ENCODE measurements at places on chromosomes 6 and 20.

GRCh38 chr6:5937936-5938706 lies 68.6 kb downstream of the NRN1 start:
- no peak for DNase-seq

GRCh38 chr6:113178349-113178748 lies 678.8 kb upstream of the MARCKS start:
- DNase-seq, result no peak

GRCh38 chr20:46703435-46703834 lies 6.0 kb upstream of the SLC2A10 start:
- no peak for DNase-seq

- DNase-seq, result no peak
These were observed 15.7 kb upstream of the AFDN start for GRCh38 chr6:167811040-167811439.

DNA sequence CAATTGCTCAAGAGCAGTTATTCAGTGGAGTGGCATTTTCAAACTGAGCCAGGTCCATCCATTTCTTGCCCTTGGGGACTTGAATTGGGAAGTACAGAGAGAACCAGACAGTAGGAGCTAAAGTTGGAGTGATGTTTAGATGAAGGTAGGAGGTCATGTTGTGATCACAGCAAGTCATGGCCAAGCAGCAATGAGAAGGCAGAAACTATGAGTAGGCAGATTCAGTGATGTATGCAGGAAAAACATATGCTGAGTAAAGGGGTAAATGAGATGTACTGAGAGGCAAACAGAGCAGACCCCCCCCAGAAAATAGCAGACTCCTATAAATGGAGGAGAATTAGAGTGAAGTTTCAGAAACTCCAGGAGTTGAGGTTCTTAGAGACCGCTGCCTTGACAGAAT lies 95.8 kb downstream of the PERP start:
- DNase-seq, result no peak

- no peak for DNase-seq
These were observed 683.7 kb downstream of the EPM2A start for GRCh38 chr6:145051661-145052060.

- no peak for DNase-seq
These were observed 38.6 kb downstream of the PREX1 start for GRCh38 chr20:48789185-48789668.
